Stimulated activated CD4-positive, alpha-beta T cell treated with anti-CD3 and anti-CD28 coated beads, Interleukin-2, amount 100 ng/mL, for 4 hours (primary cell): ENCODE measurements at places on chromosomes 7 and 10.

DNA sequence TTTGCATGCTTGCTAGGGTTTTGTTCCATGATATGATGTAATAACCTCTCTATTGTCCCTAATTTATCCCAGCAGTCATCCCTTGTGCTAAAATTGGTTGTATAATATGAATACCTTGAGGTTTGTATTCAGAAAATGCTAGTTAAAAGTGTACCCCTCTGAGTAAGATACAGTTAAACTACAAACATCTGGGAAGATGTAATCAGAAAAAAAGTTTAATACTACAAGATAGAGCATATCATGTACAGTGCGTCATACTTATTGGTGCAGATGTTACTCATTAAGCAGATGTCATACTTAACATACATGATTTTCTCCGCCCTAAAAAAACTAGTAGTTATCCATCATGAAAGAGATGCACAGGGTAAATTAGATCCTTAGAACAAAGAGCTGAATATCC lies 336.1 kb upstream of the KCND2 start:
- no peak for DNase-seq

- DNase-seq: no peak
These were observed 387.4 kb upstream of the CELF2 start for GRCh38 chr10:10630281-10630680.

- no peak for DNase-seq
These were observed 276.9 kb downstream of the BAMBI start for GRCh38 chr10:28954211-28954610.

DNA sequence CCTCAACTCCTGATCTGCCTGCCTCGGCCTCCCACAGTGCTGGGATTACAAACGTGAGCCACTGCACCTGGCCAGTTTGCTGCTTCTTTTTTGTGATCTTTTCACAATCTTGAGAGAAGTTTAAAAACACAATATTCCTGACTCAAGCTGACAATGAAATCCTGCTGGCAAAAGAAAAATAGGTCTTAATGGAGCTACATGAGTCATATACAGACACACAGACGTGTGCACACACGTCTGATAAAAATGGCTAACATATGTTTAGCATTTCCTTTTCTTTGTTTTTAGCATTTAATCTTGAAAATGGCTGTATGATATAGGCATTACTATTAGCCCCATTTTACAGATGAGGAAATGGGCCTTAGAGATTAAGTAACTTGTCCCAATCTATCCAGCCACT lies 29.4 kb upstream of the RAB18 start:
- no peak for DNase-seq

DNA sequence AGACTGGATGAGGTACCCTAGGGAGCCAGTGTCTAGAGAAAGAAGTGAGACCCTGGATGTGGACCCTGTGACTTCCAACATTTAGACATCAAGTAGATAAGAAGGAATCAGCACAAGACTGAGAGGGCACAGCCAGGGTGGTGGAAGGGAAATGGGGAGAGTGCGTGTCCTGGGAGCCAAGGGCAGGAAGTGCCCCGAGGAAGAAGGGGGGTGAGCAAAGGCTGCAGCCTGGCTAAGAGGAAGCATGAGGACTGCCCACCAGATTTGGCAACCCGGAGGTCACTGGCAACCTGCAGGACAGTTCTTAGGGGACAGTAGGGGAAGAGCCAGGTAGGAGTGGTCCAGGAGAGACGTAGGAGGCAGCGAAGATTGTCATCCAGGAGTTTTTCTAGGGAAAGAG lies 14.8 kb downstream of the COL13A1 start:
- no peak for DNase-seq

- DNase-seq: no peak
These were observed 17.4 kb upstream of the HPS1 start for GRCh38 chr10:98463976-98464754.

DNA sequence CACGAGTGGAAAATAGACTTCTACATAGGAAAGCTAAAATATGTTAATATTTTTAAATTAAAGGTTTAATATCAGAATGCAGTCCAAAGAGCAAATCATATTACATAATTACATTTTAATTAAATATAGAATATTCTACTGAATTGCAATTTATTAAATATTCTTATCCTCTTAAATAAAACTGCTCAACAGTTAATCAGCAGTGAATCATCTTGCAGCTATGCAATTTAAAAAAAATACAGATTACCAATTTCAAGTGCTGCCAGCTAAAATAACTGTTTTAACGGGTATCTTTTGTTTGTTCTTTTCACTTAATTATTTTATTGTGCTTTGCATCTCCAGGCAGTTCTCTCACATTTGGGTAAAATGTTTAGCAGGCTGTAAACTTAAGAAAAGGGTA lies 82.2 kb downstream of the ZNRF2 start:
- DNase-seq: no peak

DNA sequence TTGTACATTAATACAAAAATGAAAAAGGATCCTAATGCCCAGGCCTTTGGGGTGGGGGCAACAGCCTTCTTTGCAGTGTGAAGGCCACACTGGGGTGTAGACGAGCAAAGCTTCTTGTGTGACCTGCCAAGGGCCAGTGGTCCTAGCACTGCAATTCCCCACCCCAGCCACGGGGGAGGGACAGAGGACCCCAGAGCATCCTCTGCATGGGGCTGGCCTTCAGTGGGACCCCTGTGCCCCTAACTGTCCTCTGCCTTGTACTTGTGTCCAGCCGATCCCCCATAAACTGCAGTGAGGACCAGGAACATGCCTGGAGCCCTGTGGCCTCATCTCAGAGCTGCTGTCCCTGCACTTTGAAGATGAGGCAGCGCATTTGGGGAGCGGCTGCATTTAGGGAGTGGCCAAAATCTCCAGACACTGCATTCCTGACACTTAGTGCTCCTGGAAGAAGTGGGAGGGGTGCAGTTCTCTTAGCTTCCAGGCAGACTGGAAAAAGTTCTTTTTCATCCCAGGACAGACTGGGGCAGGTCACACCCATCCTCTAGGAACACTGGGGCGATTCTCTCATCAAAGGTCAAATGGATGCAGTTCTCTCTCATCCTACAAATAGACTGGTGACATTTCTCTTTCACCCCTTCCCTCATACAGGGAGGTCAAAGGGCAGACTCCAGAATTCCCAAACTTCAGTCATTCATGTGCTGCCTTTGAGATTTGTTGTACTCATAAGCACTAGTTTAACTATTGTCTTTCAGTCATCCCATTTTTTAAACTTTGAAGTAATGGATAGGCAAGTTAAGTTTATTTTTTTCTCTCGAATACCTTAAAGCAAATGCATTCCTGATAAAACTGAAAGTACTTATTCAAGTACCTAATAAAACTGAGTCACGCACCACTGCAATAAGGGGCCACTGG lies 922 bp upstream of the MYO1G start:
- DNase-seq: no peak

DNA sequence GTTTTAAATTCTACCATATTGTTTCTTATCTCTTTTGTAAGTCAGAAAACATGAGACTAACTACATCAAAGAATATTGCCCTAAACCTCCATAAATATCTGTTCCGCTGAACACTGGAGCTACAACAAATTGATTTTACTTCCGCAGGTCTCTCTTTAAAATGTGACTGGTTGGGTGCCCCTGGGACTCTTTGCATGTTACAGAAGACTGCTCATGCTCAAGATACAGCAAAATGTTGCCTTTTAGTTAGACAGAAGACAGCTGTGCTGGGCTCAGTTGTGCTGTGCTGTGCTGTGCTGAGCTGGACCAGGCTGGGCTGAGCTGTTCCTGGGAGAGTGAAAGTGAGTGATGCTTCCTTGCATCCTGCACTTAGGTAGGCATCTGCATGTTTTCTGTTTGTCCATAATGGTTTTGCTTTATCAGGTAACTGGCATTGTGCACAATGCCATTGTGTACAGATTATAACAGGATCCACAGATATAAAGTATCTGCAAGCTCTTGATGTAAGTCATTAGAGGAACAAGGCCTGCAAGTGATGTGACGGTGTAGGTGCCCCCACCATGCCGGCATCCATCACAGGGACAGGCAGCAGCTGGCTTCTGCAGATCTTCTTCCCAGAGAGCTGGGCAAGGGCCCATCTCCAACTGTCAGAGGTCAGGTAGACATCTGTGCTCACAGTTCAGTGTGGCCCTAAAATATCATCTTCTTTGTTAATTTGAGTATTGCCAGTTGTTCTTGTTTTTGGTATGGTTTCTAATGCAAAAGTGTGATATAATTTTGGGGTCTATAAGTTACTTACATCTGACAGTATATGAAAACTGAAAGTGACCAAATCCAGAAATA lies 972.5 kb upstream of the CELF2 start:
- DNase-seq: no peak

DNA sequence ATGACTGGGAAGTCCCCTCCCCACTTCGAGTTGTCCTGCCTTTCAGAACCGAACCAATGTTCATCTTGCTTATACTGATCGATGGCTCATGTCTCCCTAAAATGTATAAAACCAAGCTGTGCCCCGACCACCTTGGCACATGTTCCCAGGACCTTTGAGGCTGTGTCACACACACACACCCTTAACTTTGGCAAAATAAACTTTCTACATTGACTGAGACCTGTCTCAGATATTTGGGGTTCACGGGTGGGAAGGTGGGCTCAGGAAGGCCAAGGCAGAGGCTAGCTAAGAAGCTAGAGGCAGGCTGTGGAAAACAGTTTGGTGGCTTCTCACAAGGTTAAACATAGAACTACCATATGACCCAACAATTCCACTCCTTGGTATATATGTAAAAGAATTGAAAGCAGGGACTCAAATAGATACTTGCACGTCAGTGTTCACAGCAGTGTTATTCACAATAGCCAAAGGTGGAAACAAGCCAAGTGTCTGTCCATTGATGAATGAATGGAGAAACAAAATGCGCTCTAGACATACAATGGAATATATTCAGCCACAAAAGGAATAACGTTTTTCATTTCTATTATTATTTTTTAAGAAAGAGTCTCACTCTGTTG lies 15.4 kb downstream of the PRF1 start:
- no peak for DNase-seq

DNA sequence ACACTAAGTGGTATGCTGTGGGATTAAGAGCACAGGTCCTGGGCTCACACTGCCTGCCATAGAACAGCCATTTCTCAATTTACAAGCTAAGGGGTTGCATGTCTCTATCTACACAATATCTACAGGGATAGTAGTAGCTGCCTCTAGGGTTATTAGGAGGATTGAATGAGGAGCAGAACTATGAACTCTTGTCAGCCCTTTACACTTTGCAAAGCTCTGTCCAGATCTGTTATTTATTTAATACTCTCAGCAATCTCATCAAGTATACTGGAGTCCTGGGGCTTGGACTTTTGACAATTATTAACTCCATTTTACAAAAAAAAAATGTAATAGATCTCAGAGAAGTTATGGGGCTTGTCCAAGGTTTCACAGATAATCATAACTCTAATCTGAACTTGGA lies 6.8 kb downstream of the OPALIN start:
- no peak for DNase-seq

- DNase-seq: no peak
These were observed 96.8 kb downstream of the TRRAP start for GRCh38 chr7:98974906-98975816.

DNA sequence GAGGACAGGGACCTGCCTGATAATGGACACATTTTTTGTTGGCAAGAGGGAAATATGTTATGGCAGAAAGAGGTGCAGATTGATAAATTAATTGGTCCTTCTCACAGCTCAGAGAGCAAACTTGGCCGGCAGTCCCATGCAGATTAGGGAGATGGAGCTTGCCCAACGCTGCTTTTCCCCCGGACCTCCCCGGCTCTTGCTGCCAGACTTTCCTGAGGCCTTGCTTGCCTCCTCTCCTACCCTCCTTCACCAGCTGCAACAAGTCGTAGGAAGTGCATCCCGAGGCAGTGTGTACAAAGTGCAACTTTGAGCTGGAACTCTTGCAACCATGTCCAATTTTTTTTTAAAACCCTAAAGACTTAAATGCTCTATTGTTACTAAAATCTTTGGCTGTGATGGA lies 215.5 kb downstream of the LRMDA start:
- no peak for DNase-seq

DNA sequence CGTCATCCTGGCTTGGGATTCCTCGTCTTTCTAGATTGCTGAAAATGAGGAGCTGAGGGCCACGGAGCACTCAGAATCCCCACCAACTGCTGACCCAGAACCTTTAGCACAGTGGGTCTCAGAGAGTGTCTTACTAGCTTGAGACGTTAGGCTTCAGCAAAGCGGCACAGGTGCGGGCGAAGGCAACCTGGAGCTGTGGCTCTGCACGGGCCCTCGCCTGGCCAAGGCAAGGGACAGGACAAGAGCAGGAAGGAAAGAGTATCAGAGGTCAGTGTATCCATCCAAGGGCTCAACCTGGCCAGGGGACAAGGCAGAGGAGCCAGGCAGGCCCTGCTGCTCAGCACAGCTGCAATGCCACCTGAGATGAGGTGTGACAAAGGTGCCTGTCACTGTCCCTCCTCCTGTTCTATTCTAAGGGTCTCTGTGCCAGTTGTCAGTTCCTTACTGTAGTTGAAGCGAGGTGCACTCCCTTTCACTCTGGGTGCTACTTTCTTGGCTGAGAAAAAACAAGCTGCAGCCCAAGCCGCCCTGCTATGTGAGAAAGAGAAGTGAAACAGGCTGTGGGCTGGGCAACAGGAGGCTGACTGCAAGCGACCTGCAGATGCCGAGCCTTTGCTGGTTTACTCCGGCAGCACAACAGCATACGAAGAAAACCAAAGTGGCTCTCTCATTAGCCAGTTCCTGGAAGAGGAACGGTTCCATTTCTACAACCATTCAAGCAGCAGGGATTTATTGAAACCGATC lies 33.3 kb upstream of the KDM7A start:
- no peak for DNase-seq

- DNase-seq: no peak
These were observed 2.6 kb upstream of the PLCE1 start for GRCh38 chr10:93991114-93991513.

DNA sequence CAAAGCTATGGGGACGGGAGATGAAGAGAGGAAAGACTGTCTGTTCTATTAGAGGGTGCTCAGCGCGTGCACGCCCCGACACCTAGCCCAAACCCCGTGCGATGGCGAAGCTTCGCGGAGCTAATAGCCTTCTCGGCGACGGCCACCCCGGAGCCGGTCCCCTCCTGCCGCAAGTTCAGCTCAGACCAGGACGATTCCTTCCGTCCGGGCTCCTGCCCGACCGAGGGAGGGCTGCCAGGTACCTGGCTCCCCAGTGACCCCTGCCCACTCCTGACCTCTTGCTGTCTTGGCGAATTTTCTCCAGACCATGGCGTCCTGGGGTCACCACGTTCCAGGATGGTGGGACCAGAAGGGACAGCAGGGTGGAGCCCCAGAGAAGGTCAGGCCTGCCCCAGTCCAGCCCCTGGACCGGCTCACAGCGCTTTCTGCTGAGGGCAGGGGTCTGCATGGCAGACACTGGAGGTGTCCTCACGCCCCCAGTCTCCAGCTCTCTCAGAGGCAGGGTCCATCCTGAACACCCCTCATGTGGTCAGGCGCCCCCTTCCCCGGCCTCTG lies 36.7 kb downstream of the UNCX start:
- DNase-seq: no peak

GRCh38 chr7:80950550-80950967 lies 31.7 kb upstream of the SEMA3C start:
- no peak for DNase-seq

- DNase-seq: no peak
These were observed 8.5 kb downstream of the AKR1B1 start for GRCh38 chr7:134450294-134451000.
